Stimulated activated CD4-positive, alpha-beta T cell treated with anti-CD3 and anti-CD28 coated beads, Interleukin-1b, Interleukin-23, amount 100 ng/mL, for 1 hour (primary cell): ENCODE measurements at places on chromosomes 3 and 15.

- no peak for DNase-seq
Measured at GRCh38 chr15:68503213-68503612, 71.2 kb upstream of the ITGA11 start.

- no peak for DNase-seq
Measured at GRCh38 chr3:12352755-12353154, 63.9 kb downstream of the PPARG start.

GRCh38 chr15:51283026-51283425 lies 55.4 kb downstream of the CYP19A1 start:
- no peak for DNase-seq

- no peak for DNase-seq
Measured at GRCh38 chr3:143170074-143170473, 50.5 kb downstream of the CHST2 start.

GRCh38 chr3:128825117-128825725 lies 54.2 kb upstream of the ACAD9 start:
- no peak for DNase-seq

DNA sequence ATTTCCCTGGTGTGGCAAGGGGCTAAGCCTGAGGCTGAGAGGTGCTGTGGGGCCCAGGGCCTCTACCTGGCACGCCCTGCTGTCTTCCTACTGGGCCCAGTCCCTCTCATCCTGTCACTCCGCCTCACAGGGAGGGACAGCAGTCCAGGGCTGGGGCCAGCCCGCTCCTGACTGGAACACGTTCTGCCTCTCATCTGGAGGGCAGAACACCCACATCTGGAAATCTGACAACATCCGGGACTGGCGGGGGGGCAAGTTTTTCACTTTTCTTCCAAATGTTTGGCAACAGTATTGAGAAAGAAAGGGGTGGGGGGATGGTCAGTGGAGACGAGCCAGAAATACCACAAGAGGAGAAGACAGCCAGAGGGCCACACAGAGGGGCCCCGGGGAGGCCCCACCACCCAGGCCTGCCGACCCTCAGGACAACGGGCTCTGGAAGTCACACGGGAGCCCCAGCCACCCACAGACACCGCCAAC lies 1.8 kb upstream of the MYL3 start:
- no peak for DNase-seq

DNA sequence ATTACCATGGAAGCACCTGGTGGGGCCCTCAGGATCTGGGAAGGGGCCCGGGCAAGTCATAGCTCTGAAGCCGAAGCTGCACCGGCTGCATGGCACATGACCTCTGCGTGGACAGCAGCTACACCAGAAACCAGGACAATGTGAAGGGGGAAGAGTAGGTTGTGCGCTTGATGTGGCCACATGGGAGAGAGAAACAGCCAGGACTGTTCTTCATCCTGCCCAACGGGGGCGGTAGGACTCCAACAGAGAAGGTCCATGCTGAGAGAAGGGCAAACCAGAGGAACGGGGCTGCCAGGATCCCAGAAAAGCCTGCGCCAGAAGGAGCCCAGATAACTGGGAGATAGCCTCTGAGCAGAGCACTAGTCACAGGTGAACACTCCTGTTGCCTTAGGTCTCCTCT lies 54.9 kb upstream of the PRR20G start:
- no peak for DNase-seq

GRCh38 chr15:35603301-35603700 lies 57.3 kb upstream of the DPH6 start:
- DNase-seq = no peak

- DNase-seq = no peak
Measured at GRCh38 chr3:123602325-123602724, 17.5 kb upstream of the HACD2 start.

- DNase-seq = no peak
Measured at GRCh38 chr3:100041328-100041749, 73.0 kb downstream of the FILIP1L start.

- DNase-seq = no peak
Measured at GRCh38 chr3:108067768-108068167, 23.1 kb downstream of the CD47 start.

DNA sequence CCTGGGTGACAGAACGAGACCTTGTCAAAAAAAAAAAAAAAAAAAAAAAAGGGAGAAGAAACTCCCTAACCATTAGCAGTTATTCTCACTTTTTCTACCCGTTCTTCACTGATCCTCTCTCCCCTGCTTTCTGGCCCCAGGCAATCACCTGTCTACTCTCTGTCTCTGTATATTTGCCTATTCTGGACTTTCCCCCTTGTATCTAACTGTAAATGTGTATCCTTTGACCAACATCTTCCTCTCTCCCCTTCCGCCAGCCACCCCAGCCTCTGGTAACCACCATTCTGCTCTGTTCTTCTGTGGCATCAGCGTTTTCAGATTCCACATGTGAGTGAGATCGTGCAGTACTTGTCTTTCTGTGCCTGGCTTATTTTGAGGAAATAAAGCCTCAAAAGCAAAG lies 6.9 kb downstream of the CYFIP1 start:
- no peak for DNase-seq
